ENCODE measurements at places on chromosomes 11 and 22. TPM values are rescaled to one million over a fixed set of nuclear protein-coding genes. Genes with fewer than 3 reads are reported as not detected.

DNA sequence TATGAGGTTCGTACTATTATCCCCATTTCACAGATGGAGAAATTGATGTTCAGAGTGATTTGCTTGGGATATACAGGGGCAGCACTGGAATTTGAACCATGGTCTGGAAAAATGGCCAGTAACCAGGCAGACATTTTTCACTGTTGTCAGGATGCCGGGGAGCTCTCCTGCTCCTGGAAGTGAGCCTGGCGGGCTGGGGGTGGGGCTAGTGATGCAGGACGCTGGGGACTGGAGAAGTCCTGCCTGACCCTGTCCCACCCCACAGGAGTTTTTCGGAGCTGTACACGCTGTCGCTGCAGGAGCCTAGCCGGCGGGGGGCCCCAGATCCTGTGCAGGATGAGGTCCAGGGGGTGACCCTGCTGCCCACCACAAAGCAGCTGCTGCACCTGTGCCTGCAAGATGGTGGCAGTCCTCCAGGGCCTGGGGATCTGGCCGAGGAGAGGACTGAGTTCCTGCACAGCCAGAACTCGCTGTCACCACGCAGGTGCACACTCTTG lies 11.1 kb downstream of the SIPA1 start:
- no peak overlapping the region for H3K4me3 ChIP-seq
- H3K36me3 ChIP-seq, result peaks cover 72% of the 10 kb centered on the region
- H3K4me1 ChIP-seq, result peaks cover 43% of the 10 kb centered on the region
- H3K27ac ChIP-seq, result no peak overlapping the region
- no peaks in the 10 kb centered on the region for H3K27me3 ChIP-seq

GRCh38 chr11:72750556-72751115 lies 1.6 kb downstream of the ARAP1 start:
- H3K36me3 ChIP-seq, result peaks cover 18% of the 10 kb centered on the region
- peak overlapping the region; percentile 79 for H3K27ac ChIP-seq
- DNase-seq, result no peak
- no peaks in the 10 kb centered on the region for H3K27me3 ChIP-seq
- peak overlapping the region; percentile 83 for H3K4me3 ChIP-seq
- peaks cover 65% of the 10 kb centered on the region for H3K4me1 ChIP-seq

DNA sequence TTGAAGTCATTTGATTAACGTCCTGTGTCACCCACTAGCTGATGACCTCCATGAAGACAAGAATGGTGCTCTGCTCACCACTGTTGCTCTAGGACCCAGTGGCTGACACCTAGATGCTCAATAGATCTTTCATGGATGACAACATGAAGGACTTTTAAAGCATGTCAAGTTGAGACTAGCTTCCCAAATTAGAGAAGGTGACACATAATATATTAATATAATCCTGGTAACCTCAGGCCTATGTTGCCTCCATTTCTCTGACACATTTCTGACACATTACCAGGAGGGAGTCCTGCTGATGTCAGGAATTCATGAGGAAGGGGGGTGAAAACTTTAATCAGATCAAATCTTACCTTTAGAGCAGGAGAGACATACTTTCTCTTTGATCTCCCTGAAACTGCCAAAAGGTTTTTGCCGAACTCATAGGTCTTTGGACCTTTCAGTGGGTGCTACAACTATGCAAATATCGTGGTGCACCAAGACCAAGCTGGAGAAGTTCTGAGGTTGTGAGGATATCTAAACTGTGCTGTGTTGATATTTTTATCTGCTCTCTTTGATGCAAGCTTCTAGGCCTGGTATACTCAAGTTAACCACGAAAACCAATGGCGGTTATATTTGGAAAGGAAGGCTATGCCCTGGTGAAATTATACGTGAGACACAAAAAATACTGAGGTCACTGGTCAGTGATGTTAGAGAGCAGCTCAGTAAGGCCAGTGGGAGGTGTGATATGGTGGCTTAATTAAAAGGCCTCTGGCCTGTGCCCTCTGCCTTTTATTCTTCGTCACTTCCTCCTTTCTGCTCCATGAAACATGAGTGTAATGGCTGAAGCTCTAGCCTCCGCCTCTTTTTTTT lies 13.2 kb upstream of the AMPD3 start:
- H3K27me3 ChIP-seq, result no peaks in the 10 kb centered on the region
- H3K4me3 ChIP-seq, result no peak overlapping the region
- no peak overlapping the region for H3K27ac ChIP-seq
- no peak for DNase-seq

- no peaks in the 10 kb centered on the region for H3K27me3 ChIP-seq
- no peaks in the 10 kb centered on the region for H3K36me3 ChIP-seq
- H3K27ac ChIP-seq, result no peak overlapping the region
- H3K4me1 ChIP-seq, result peaks cover 3% of the 10 kb centered on the region
These were observed 67.5 kb downstream of the TEAD1 start for GRCh38 chr11:12741671-12742216.

DNA sequence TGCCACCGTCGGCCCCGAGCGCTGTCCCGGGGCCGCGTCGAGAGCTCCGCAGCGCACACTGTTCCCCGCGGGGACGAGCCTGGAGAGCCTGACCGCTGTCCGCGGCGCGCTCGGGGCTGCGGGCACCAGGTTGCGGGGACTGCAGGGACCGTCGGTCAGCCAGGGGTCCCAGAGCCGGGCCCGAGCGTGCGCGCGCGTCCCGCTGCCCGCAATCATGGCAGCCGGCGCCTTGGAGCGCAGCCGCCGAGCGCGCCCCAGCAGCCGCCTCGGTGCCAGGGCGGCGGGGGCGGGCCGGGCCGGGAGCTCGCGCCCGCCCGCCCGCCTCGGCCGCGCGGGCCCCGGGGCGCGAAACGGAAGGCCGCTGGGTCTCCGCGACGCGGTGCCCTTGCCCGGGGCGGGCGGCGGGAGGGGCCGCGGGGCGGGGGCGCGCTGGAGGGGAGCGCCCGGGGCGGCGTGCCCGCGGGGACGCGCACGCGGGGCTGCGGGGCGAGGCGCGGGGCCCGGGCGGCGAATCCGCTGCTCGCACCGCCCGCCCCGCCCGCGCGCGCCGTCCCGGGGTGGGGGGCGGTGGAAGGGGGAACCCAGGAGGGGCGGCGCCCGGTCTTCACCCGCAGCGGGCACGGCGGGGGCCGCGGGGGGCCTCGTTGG lies 79.4 kb upstream of the PPARA start:
- no peaks in the 10 kb centered on the region for H3K27me3 ChIP-seq
- peak overlapping the region; percentile 98 for H3K27ac ChIP-seq
- DNase-seq, result peak; percentile 80
- peaks cover 55% of the 10 kb centered on the region for H3K4me1 ChIP-seq

DNA sequence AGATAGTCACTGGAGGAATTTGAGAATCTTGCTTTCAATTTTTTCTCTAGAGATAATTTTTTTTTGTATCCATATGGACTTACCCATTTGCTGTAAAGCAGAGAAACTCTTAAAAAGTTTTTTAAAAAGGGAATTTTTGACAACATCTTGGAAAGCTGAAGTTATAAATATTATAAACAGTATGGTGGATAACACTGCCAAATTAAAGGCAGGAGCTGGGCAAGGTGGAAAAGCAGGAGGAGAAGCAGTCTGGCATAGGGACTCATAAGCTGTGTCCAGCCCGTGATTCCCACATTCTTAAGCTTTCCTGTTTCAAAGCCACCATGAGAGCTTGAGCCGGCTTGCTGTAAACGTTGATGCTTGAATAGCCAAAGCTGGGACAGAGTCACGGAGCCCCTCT lies 149.5 kb downstream of the NAV2 start:
- H3K4me1 ChIP-seq, result peaks cover 7% of the 10 kb centered on the region
- no peak overlapping the region for H3K27ac ChIP-seq
- no peaks in the 10 kb centered on the region for H3K27me3 ChIP-seq
- DNase-seq, result no peak

- H3K27ac ChIP-seq, result no peak overlapping the region
- DNase-seq, result no peak
- no peaks in the 10 kb centered on the region for H3K36me3 ChIP-seq
- H3K27me3 ChIP-seq, result no peaks in the 10 kb centered on the region
- no peaks in the 10 kb centered on the region for H3K4me1 ChIP-seq
- H3K4me3 ChIP-seq, result no peak overlapping the region
These were observed 3.7 kb downstream of the OMP start for GRCh38 chr11:77106321-77106720.

MFNG gene
- total RNA-seq, result 71.0 TPM

BANF1 gene
- 156 TPM for total RNA-seq

KCTD14 gene
- 12.3 TPM for total RNA-seq

PIH1D2 gene
- 6.4 TPM for total RNA-seq

GRIA4 gene
- not detected for total RNA-seq

RBMXL2 gene
- not detected for total RNA-seq
